ENCODE measurements at places on chromosomes 3 and 15. TPM values are rescaled to one million over a fixed set of nuclear protein-coding genes. Genes with fewer than 3 reads are reported as not detected.

The CFAP44 gene
- 1.5 TPM for total RNA-seq

The ZNF620 gene
- 2.0 TPM for total RNA-seq

The CP gene
- 5.9 TPM for total RNA-seq

The PPM1L gene
- total RNA-seq, result 0.90 TPM

The CLRN1 gene
- total RNA-seq, result not detected

The ADCY5 gene
- 0.45 TPM for total RNA-seq

The PLA2G4B gene
- total RNA-seq, result 2.1 TPM

The VIPR1 gene
- 2.3 TPM for total RNA-seq

The CHRNA7 gene
- total RNA-seq, result 3.2 TPM

The ATP8B4 gene
- total RNA-seq, result 1.1 TPM

The GADL1 gene
- not detected for total RNA-seq

The MESP1 gene
- 1.7 TPM for total RNA-seq

The LRRIQ4 gene
- not detected for total RNA-seq

The UACA gene
- total RNA-seq, result 42.1 TPM
